Karpas-422 (cell line): ENCODE measurements at places on chromosomes 2 and 18. TPM values are rescaled to one million over a fixed set of nuclear protein-coding genes. Genes with fewer than 3 reads are reported as not detected.
A peak's percentile ranks its signal among the peaks of the same experiment; 100 is the strongest.

DNA sequence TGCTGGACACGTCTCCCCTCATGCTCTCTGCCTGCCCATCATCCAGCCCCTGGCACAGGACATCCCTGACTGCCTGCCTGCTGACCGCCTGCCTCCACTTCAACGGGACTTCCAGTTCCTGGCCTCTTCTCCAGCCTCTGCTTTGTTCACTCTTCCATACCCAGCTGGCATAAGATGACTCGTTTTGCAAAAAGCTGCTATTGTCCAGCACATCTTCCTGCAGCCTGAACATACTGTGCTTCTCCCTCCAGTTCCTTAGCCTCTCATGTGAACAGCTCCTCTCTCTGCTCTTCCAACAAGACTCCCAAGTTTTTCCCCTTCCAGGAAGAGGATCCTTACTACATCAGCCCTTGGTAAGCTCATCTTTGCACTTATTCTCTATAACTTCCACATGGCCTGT, 62.4 kb upstream of the SKOR2 start:
- peak; percentile 1 for DNase-seq

DNA sequence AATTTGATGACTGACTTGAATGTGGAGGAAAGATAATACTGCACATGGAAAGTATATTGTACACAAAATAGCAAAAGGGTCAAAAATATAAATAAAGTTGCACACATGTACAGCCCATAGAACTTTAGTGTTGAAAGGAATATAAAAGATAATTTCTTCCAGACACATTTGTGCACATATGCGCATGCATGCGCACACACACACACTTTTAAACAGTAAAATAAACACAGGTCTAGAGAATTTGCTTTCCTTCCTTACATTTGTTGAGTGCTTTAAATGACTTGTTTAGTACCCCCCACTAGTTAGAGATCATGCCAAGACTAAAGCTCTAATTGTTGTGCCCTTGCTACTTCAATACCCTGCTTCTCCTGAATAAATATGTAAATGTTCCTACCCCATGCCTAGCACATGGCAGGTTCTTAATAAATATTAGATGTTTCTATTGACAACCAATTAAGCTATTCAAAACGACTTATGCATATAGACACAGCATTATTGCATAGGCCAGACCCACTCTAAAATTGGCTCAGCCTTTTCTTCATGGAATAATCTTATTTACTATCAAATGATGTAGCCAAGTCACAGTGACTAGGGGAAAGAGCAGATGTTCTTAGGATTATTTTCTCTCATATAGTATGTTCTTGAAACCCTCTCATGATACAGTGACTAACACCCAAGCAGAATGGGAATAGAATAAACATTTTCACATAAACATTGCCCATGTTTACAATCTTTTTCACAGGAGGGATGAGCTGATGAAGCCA, 165.5 kb upstream of the ACVR2A start:
- no peak for DNase-seq

NTSR2 gene
- total RNA-seq = not detected in 2 replicates

ANKRD30B gene
- total RNA-seq = not detected in 2 replicates

FNDC4 gene
- total RNA-seq = not detected in 2 replicates

GRCh38 chr2:126359494-126359893, 296.5 kb upstream of the GYPC start:
- peak; percentile 73 for DNase-seq

GRCh38 chr2:9697909-9698308, 67.1 kb upstream of the YWHAQ start:
- no peak for DNase-seq

DNA sequence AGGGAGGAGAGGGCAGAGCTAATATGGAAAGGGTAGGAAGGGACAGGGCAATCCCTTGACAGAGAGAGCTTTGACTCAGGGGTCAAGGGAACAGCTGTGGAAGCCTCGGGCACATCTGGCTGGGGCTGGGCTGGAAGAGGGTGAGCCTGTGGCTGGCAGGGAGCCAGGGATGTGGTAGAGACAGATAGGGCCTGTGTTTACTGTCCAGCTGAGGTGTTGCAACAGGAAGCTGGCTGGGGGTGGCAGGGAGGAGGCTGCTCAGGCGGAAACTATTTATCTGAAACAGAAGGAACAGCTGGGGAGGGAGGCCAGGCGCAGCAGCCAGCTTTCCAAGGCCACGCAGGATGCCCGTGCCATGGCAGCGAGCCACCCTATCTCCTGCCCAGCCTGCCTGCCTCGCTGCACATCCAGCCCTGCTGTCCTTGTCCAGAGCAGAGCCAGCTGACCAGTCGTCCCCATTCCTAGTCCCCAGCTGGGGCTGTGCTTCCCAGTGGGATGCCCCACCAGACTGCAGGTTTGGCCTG, 264.7 kb downstream of the CYP26B1 start:
- no peak for DNase-seq

GRCh38 chr2:8661736-8662135, 20.1 kb upstream of the ID2 start:
- no peak for DNase-seq

- DNase-seq = no peak
Measured at GRCh38 chr18:13534631-13535030, 191.7 kb downstream of the FAM210A start.

DNA sequence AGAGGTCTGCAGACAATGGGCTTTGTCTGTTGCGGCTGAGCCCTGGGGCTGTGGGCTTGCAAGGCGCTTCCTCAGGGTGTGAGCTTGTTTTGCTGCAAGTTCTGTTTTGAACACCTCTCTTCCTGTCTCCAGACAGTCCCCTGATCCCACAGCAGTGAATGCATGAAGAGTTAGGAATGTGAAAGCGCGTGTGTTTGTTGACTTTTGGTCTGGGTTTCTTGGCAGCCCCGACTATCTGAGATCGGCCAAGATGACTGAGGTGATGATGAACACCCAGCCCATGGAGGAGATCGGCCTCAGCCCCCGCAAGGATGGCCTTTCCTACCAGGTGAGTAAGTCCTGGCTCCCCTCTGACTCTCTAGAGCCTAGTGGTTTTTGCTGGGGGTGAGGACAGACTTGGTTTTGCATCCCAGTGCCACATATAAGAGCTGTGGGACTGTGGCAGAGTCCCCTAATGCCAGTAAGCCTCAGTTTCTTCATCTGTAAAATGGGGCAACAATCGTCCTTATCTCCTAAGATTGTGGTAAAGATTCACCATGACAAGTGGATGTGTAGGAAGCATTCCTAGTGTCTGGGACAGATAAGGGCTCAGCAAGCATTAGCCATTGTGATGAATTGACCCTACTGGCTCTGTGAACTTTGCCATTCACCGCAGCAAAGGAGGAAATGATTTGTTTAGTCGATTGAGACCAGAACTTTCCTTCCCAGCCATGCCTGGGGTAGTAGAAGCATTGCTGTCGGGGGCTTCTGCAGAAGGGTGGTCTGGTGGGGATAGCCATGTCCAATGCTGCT, 3.0 kb downstream of the LBH start:
- DNase-seq = no peak

DNA sequence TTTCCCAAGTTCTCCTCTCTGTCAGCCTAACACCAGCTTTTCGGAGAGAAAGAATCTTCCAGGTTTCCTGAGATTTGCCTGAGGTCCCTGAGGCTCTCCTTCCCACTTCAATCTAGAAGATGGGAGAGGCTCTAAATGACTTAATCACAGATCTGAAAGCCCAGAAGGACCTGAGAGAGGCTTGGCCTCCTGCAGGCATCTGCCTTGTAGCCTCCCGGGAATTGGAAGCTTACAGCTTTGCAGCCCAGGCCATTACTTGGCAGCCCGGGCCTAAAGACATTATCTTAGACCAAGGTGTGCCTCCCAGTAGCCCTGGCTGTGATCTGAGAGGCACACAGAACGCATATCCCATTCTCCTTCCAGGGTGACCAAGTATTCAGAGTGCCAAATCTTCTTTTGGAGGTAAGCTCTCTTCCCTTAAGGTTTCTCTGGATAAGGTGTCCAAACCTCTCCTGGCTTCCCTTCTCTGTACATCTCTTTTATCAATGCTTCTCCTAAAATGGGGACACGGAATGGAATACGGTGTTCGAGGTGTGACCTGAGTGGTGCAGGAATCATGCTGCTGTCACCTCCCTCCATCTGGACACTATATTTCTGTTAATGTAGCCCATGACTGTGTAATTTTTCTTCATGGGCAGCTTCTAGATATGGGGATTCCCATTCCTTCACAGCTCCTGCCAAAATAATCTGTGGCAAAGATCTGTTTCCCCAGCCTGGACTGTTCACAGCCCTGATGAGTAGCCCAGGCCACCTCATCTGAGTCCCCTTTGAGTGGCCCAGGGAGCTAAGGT, 16.0 kb downstream of the CTIF start:
- no peak for DNase-seq

FAP gene
- total RNA-seq = not detected in 2 replicates

DNA sequence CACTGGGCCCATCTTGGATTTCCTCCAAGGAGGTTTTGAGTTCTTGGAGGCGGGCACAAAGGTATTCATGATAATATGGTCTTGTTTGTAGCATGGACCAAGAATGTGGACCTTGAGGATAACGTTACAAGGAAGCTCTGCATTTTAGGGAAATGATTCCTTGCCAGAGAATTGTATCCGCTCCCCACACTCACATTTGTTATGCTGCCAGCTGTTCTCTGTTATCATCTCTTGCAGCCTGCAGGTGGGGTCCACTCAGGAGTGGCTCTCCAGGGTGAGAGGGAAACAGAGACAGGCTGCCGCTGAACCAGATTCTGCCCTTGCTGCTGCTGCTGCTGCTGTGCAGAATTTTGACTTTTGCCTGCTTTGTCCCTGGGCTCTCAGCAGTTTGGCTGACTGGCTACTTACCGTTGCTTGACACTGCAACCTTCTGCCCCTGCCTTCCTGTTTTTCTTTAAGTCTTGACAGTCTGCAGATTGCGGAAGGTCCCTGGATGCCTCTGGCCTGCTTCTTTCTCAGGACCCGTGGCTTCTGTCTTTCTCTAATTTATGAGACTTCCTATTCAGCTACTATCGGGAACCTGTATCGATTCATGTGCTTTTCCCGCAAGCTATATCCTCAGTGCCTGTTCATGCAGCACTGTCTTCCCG, 122.3 kb upstream of the DOCK10 start:
- no peak for DNase-seq

GCG gene
- not detected in 2 replicates for total RNA-seq
